Hindlimb muscle (tissue), 1 donor: ENCODE measurements at places on chromosomes 1 and 21. TPM values are rescaled to one million over a fixed set of nuclear protein-coding genes. Genes with fewer than 3 reads are reported as not detected.

DNA sequence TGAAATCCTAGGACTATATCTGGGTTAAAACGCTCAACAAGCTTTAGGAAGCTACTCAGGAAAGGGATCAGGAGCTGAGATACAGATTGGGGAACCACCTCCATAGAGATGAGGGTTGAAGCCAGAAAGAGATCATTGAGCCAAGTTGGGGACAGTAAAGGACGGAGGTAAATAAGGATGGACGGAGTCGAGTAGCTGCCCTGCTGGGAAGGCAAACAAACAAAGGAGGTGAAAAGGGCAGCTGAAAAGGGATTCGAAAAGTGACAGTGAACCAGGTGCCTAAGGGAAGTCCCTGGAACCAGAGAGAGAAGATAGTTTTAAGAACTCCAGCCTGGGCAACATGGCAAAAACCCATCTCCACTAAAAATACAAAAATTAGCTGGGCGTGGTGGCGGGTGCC lies 6.3 kb upstream of the CAMSAP2 start:
- no peak for DNase-seq

GRCh38 chr1:44090429-44091252 lies 28.0 kb upstream of the KLF17 start:
- DNase-seq: no peak

DNA sequence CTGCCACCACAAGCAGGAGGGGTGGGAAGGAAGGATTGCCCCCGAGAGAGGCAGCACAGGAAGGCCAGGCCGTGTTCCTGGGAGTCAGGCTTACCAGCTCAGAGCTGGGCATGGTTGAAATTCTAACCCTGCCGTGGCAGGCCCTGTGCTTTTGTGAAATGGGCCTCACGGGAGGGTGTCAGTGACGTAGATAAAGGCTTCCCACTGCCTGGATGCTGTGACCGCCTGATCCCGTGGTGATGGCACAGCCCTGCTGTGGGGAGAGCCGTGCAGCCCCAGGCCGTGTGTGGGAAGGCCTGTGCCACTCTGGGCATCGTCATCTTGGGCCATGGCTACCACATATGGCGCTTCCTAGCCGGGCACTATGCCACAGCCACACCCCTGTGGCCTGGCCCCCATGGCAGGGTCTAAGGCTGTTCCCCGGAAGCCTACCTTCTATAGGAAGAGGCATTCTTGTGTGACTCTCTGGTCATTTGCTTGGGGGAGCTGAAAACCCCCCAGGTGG lies 161.3 kb downstream of the PCBP3 start:
- no peak for DNase-seq

- no peak for DNase-seq
Measured at GRCh38 chr1:157153746-157154145, 15.6 kb upstream of the ETV3 start.

DNA sequence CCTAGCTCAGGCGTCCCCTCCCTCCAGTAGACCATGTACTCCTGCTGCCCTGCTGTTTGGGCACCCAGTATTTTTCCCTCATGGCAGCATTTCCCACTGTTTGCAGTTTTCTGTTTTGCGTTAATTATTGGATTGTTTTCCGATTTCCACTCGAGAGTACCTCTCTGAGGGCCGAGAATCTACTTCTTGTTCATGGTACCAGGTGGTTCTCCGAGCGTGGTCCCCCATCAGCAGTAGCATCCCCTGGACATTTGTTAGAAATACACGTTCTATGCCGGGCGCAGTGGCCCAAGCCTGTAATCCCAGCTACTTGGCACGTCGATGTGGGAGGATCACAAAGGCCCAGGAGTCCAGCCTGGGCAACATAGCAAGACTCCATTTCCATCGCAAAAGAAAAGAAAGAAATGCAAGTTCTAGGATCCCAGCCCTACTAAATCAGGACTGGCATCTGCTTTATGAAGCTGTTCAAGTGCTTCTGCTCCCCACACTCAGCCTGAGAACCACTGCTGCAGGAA lies 690 bp downstream of the RRP1 start:
- DNase-seq: no peak

TMPRSS15 gene
- 0.89 TPM for polyA plus RNA-seq

POTED gene
- not detected for polyA plus RNA-seq

MARK1 gene
- polyA plus RNA-seq: 12.0 TPM
